ENCODE measurements at places on chromosomes 6 and 20. TPM values are rescaled to one million over a fixed set of nuclear protein-coding genes. Genes with fewer than 3 reads are reported as not detected.

The CDS2 gene
- total RNA-seq = 57.4 TPM

The SLC26A8 gene
- total RNA-seq = not detected

The SLC17A1 gene
- total RNA-seq = not detected

The FOXA2 gene
- total RNA-seq = not detected

The POU3F2 gene
- not detected for total RNA-seq

The PROCR gene
- total RNA-seq = 206 TPM

All from mammary microvascular endothelial cell (primary cell).